ENCODE measurements at places on chromosomes 2 and 18.

GRCh38 chr2:11551569-11552259 lies 17.9 kb downstream of the GREB1 start:
- DNase-seq: no peak

- no peak for DNase-seq
Observed at GRCh38 chr2:16623564-16624435, 41.8 kb downstream of the CYRIA start.

- no peak for DNase-seq
Observed at GRCh38 chr2:171718720-171719119, 31.5 kb downstream of the DYNC1I2 start.

DNA sequence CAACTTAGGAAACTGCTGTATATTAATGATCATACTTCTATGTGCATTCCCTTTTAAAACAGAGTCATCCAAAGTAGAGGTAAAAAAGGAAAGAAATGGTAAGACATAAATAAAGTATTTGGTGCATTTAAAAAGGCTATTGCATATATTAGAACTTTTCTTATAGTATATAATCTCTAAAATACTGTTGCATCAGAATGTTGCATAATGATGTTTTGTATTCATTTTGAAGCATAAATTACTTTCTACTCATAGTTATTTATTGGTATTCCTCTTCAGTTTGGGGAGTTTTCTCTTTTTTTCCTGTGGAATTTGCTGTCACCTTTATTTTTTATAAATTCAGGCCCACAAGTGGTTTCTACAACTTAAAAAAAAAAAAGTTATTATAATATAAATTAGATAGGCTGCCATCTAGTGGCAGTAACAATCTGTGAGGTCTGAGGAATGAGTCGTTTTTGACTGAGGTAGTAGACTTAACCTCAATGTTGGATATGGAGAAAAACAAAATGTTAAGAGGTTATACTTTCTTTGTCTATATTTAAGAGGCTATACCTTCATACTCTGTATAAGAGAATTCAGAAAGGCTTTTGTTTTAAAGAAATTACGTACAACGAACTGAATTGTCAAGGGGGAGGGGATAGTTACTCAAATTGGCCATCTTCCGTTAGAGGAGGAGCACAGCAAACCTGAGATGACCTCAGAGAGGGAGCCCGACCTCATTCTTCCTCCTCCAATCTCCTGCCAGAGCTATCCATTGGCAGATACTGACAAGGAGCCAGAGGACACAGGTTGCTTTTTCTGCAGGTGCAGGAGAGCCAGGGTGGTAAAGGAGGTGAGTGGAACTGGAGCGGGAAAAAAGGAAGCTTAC lies 23.8 kb downstream of the ANKAR start:
- peak; percentile 76 for DNase-seq

GRCh38 chr2:72438364-72438763 lies 290.7 kb upstream of the CYP26B1 start:
- DNase-seq: no peak

GRCh38 chr2:6793371-6793770 lies 72.3 kb downstream of the CMPK2 start:
- DNase-seq: peak; percentile 22

GRCh38 chr2:190216829-190217228 lies 102.8 kb downstream of the HIBCH start:
- no peak for DNase-seq

GRCh38 chr2:149132901-149133300 lies 94.4 kb downstream of the LYPD6B start:
- no peak for DNase-seq

DNA sequence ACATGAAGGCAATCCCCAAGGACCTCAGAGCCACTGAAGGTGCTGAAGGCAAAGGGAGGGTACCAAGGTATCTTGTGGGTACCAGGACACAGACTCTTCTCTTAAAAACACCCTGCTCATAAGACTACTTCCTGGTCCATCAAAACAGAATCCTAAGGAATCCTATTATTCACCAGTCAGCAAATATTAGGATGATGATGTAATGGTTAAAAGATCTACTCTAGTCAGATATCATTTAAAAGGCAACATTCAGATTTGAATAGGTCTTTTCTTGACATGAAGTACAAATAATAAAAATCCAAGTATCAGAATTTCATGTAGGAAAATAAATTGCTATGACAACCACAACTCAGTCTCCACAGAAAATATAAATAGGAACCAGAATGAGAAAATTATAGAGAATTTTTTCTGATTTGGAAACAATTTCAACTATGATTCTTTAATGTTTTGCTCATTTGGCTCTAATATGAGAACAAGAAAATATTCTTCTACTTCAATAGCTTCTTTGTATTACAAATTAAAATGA lies 77.8 kb upstream of the ZNF397 start:
- no peak for DNase-seq

DNA sequence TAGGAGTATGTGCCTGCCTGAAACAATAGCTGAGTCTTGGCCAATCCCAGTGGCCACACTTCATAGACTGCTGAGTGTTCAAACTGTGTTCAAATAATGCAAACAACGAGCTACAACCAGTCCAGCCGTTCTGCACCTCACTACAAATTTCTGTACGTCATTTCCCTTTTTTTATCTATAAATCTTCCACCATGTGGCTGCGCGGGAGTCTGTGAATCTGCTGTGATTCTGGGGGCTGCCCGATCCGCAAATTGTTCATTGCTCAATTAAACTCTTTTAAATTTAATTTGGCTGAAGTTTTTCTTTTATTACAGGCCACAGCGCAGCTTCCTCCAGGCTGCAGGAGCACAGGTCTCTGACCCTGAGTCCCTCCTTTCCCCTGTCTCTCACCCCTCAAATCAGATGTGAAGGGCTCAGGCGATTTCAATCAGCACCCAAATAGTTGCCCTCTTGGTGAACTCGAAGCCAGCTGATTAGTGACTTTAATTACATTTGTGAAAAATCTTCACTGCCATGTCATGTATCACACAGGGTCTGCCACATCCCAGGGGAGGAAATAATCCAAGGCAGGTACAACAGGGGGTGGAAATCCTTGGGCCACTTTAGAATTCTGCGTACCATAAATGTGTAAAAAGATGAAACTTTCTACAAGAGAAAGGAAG lies 145.6 kb downstream of the NDUFA10 start:
- no peak for DNase-seq

GRCh38 chr2:126344493-126344892 lies 311.5 kb upstream of the GYPC start:
- peak; percentile 6 for DNase-seq

DNA sequence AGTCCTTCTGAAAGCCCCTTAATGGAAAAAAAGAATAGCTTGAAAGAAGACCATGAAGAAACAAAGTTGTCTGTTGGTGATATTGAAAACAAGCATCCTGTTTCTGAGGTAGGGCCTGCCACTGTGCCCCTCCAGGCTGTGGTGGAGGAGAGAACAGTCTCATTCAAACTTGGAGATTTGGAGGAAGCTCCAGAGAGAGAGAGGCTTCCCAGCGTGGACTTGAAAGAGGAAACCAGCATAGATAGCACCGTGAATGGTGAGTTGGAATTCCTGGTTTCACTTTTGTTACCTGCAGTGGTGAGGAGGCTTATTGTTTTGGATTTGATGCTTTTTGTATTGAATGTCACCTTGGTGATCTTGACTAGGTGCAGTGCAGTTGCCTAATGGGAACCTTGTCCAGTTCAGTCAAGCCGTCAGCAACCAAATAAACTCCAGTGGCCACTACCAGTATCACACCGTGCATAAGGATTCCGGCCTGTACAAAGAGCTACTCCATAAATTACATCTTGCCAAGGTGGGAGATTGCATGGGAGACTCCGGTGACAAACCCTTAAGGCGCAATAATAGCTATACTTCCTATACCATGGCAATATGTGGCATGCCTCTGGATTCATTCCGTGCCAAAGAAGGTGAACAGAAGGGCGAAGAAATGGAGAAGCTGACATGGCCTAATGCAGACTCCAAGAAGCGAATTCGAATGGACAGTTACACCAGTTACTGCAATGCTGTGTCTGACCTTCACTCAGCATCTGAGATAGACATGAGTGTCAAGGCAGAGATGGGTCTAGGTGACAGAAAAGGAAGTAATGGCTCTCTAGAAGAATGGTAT lies 13.3 kb downstream of the SLC20A1 start:
- no peak for DNase-seq

- DNase-seq: no peak
Observed at GRCh38 chr2:40700231-40700954, 248.5 kb upstream of the SLC8A1 start.

DNA sequence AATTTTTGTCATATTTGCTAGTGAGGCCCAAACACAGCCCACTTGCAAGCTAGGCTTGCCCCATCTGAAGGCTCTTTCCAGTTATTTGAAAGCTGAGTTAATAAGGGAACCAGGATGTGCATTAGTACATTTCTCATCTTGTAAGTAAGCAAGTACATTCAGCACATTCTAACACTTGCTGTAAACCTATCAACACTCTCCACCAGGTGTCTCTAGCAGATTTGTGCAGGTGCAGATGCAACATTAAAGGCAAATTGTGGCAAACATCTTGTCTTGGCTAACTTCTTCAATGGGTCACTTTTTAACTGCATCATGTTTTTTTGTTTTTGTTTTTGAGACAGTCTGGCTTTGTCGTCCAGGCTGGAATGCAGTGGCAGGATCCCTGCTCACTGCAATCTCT lies 25.3 kb upstream of the MFSD6 start:
- DNase-seq: peak; percentile 14

GRCh38 chr2:67880291-67880761 lies 182.5 kb downstream of the C1D start:
- DNase-seq: no peak

DNA sequence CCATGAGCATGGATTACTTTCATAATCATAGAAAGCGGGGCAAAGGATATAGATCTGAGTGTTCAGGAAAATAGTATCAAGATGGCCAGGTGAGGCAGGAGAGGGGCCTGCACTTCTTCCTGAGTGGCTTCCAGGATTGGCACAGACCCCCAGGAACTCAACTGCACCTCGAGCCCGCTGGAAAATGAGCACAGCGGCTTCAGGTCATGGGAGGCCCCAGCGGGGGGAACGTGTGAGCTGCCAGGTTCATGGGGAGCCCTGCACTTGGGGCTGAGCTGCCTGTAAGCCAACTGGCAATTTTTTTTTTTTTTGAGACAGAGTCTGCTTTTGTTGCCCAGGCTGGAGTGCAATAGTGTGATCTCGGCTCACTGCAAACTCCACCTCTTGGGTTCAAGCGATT lies 81.5 kb upstream of the ODC1 start:
- no peak for DNase-seq

- DNase-seq: peak; percentile 25
Observed at GRCh38 chr2:75787532-75788132, 76.9 kb upstream of the GCFC2 start.

DNA sequence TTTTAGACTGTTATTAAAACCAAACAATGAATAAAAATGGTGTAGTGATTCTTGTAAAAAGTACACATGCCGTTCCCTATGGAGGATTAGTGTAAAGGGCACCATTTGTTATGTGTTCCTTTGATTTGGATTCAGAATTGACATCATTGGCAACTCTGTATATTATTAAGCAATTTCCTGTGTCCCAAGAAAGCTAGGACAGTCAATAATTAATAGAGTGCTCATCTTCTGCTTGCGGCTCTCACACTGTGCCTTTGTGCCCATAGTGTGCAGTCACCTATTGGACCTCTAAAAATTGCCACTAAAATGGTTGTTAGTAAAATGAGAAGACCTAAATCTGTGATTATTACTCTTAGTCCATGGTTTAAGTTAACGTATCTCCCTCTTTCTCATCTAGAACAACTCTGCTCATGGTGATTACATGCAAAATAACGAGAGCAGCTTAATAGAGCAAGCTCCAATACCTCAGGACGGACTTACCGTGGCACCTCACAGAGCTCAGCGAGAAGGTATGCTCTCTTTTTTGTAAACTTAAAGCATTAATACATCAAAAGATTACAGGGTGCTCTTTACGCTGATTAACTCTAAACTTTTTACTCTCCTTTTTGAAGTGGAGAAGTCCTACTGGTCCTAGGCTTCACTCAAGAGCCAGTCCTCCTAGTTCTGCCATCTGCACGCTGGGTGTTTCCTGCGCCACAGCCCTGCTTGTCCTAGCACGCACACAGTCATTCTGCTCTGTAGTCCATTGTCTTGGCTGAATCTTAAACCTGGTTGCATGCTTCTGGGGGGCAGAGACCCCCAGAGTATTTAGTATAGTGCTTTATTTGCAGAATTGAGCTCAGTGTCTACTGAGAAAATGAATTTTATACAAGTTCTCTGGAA lies 16.7 kb downstream of the ZCCHC2 start:
- DNase-seq: no peak

GRCh38 chr18:79603321-79604204 lies 76.0 kb upstream of the CTDP1 start:
- DNase-seq: no peak

DNA sequence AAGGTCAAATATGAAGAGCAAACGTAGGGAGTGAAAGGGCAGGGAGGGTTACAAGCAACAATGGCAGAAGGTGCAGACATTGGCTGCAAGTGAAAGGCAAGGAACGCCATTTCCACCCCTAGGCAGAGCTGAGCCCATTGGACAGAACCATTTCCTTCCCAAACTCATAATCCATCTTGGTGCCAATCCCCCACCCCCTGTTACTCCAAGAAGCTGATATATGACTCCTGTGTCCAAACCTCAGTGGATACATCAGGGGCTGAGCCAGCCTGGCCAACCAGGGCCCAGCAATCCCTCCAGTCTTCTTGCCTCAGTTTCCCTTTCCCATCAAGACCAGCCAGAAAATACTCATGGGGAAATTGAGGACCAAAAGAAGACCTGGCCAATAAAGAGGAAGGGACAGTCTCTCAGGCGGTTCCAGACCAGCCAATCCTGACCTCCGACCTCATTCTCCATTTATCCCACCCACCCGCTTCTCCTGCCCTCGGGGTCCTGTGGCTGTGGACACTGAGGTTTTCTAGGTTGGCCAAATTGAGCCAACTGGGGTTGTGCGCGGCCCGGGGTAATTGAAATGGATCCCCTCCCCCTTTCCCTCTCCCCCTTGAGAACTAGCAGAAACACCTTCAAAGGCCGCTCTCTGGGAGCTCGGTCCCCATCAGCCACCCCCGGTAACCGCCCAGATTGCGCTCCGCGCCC lies 24.8 kb downstream of the TNS1 start:
- no peak for DNase-seq

- no peak for DNase-seq
Observed at GRCh38 chr2:127034051-127034450, 72.9 kb downstream of the BIN1 start.

- no peak for DNase-seq
Observed at GRCh38 chr2:126655051-126655450, 907 bp upstream of the GYPC start.

DNA sequence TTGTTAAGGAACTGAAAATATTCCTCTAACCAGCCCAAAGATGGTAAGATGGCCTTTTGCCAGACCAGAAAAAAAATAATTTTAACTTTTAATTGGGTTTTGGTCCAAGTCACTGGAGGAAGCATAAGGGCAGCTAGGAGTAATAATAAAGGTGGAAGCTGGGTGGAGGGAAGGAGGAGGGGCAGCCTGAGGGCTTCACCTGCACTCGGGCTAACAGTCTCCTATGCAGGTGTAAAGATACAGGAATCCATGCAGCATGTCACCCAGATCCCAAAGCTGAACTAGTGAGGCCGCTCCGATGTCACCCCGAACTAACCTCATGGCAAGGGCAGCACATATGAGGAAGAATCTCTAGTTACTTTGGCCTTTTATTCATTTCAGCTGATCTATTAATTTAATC lies 37.2 kb upstream of the GORASP2 start:
- DNase-seq: no peak

- DNase-seq: no peak
Observed at GRCh38 chr18:49917742-49918141, 104.4 kb upstream of the ACAA2 start.

GRCh38 chr2:169393068-169393590 lies 30.8 kb upstream of the LRP2 start:
- no peak for DNase-seq

Measured in inflammatory macrophage treated with lipopolysaccharide for 1 hour (primary cell).